CD4-positive, alpha-beta memory T cell (primary cell): ENCODE measurements at places on chromosomes 6 and 20. TPM values are rescaled to one million over a fixed set of nuclear protein-coding genes. Genes with fewer than 3 reads are reported as not detected.

GRCh38 chr6:161137320-161137719 is 136.5 kb downstream of the AGPAT4 start:
- no peaks in the 10 kb centered on the region for H3K27me3 ChIP-seq
- no peak overlapping the region for H3K27ac ChIP-seq
- no peak overlapping the region for H3K4me3 ChIP-seq
- DNase-seq: no peak
- no peaks in the 10 kb centered on the region for H3K36me3 ChIP-seq

The RIPOR2 gene
- polyA plus RNA-seq: 458 TPM

- no peak overlapping the region for H3K4me3 ChIP-seq
- H3K27me3 ChIP-seq: no peaks in the 10 kb centered on the region
- DNase-seq: no peak
- H3K36me3 ChIP-seq: peaks cover 14% of the 10 kb centered on the region
Observed at GRCh38 chr6:130045622-130046021, 27.2 kb downstream of the L3MBTL3 start.

The ADGB gene
- not detected for polyA plus RNA-seq

- H3K27ac ChIP-seq: no peak overlapping the region
- H3K4me3 ChIP-seq: no peak overlapping the region
- no peak for DNase-seq
- no peaks in the 10 kb centered on the region for H3K36me3 ChIP-seq
Observed at GRCh38 chr6:7505189-7505699, 36.2 kb upstream of the DSP start.

DNA sequence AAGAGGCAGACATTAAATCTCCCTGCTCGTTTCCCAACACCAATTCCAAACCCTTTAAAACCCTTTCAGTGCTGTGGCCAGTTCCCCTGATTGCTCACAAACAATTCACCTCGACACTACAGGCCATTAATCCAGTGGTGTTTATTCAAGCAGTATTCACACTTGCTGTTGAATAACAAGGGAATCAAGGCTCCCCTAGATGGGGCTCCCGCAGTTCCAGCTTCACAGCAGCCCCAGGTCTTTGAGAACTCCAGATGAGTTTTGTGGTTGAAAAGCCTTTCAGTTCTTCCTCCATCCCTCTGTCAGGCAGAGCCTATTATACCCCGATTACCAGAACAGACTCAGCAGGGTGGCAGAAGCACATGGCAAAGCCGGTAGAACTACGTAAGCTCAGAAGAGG is 36.2 kb downstream of the JAG1 start:
- H3K27ac ChIP-seq: no peak overlapping the region
- no peaks in the 10 kb centered on the region for H3K4me1 ChIP-seq
- H3K4me3 ChIP-seq: no peak overlapping the region

- H3K27ac ChIP-seq: no peak overlapping the region
- H3K36me3 ChIP-seq: peaks cover 6% of the 10 kb centered on the region
- no peaks in the 10 kb centered on the region for H3K4me1 ChIP-seq
- no peaks in the 10 kb centered on the region for H3K27me3 ChIP-seq
Observed at GRCh38 chr6:20572940-20573339, 38.7 kb downstream of the CDKAL1 start.

- DNase-seq: no peak
- H3K27ac ChIP-seq: no peak overlapping the region
- H3K36me3 ChIP-seq: no peaks in the 10 kb centered on the region
- no peaks in the 10 kb centered on the region for H3K27me3 ChIP-seq
- no peak overlapping the region for H3K4me3 ChIP-seq
- no peaks in the 10 kb centered on the region for H3K4me1 ChIP-seq
Observed at GRCh38 chr20:19709635-19710335, 48.3 kb upstream of the RIN2 start.

GRCh38 chr20:38810926-38811630 is 5.6 kb downstream of the PPP1R16B start:
- H3K36me3 ChIP-seq: peaks cover 5% of the 10 kb centered on the region
- no peak overlapping the region for H3K4me3 ChIP-seq
- H3K4me1 ChIP-seq: peaks cover 86% of the 10 kb centered on the region
- H3K27ac ChIP-seq: peak overlapping the region; percentile 0
- H3K27me3 ChIP-seq: no peaks in the 10 kb centered on the region

DNA sequence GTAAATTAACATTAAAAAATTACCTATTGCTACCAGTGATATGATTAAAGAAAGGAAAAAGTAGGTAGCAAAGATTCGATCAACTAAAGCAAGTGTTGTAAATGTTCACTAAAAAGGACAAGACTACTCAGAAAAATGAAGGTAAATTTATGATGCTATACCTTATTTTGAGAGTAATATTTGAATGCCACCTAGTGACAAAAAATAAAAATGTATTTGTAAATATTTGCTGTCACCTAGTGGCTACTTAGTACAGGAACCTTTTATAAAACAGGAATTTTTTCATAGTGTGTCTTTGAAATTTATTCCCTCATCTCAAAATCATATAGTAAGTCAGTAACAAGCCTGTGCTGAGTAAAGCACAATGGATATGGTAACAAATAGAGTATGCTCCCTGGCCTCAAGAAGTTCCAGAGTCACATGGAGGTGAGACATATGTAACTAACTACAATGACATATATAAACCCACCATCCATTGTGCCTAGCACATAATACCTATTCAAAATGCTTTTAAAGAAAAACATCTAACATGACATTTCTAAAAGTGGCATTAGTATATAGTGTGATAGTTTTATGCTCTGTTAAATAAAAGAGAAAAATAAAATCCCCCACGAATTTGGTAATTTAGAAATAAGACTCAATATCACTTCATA is 193.1 kb upstream of the SIM1 start:
- peaks cover 7% of the 10 kb centered on the region for H3K36me3 ChIP-seq
- no peaks in the 10 kb centered on the region for H3K4me1 ChIP-seq
- H3K27ac ChIP-seq: no peak overlapping the region
- no peak for DNase-seq
- no peaks in the 10 kb centered on the region for H3K27me3 ChIP-seq
- H3K4me3 ChIP-seq: no peak overlapping the region

The MOG gene
- not detected for polyA plus RNA-seq

The SFT2D1 gene
- 70.3 TPM for polyA plus RNA-seq

The TENT5A gene
- 2.5 TPM for polyA plus RNA-seq

- H3K36me3 ChIP-seq: no peaks in the 10 kb centered on the region
- H3K4me3 ChIP-seq: no peak overlapping the region
- no peak for DNase-seq
- H3K27ac ChIP-seq: no peak overlapping the region
- H3K4me1 ChIP-seq: no peaks in the 10 kb centered on the region
Observed at GRCh38 chr20:59598625-59599310, 5.6 kb upstream of the PHACTR3 start.

- H3K27me3 ChIP-seq: no peaks in the 10 kb centered on the region
- H3K4me1 ChIP-seq: peaks cover 48% of the 10 kb centered on the region
- no peak overlapping the region for H3K4me3 ChIP-seq
Observed at GRCh38 chr6:87738000-87738399, 36.0 kb upstream of the AKIRIN2 start.

The HMGA1 gene
- 25.4 TPM for polyA plus RNA-seq

GRCh38 chr6:13741365-13741764 is 29.7 kb upstream of the RANBP9 start:
- H3K27ac ChIP-seq: no peak overlapping the region
- H3K27me3 ChIP-seq: no peaks in the 10 kb centered on the region
- H3K36me3 ChIP-seq: no peaks in the 10 kb centered on the region
- no peak overlapping the region for H3K4me3 ChIP-seq

GRCh38 chr6:149565527-149566409 is at the start of gene GINM1:
Gene GINM1, plus strand, starts transcription at chr6:149566375. Its CDS starts 40 bp downstream, at chr6:149566415.
- H3K27me3 ChIP-seq: no peaks in the 10 kb centered on the region
- DNase-seq: peak; percentile 96
- peak within 1 kb of the TSS; percentile 61 for H3K4me3 ChIP-seq
- H3K36me3 ChIP-seq: no peaks in the 10 kb centered on the region
- H3K27ac ChIP-seq: peak within 1 kb of the TSS; percentile 93
- peaks cover 25% of the 10 kb centered on the region for H3K4me1 ChIP-seq

The RAB32 gene
- not detected for polyA plus RNA-seq

GRCh38 chr6:25061289-25061936 is 125.7 kb upstream of the RIPOR2 start:
- no peak overlapping the region for H3K4me3 ChIP-seq
- H3K36me3 ChIP-seq: no peaks in the 10 kb centered on the region
- H3K4me1 ChIP-seq: peaks cover 23% of the 10 kb centered on the region
- DNase-seq: no peak
- no peak overlapping the region for H3K27ac ChIP-seq

- H3K36me3 ChIP-seq: no peaks in the 10 kb centered on the region
- no peak overlapping the region for H3K27ac ChIP-seq
- no peaks in the 10 kb centered on the region for H3K27me3 ChIP-seq
- no peak for DNase-seq
- H3K4me1 ChIP-seq: no peaks in the 10 kb centered on the region
Observed at GRCh38 chr6:101779051-101779844, 385.7 kb downstream of the GRIK2 start.

- no peaks in the 10 kb centered on the region for H3K36me3 ChIP-seq
- no peak for DNase-seq
- peak overlapping the region; percentile 33 for H3K27ac ChIP-seq
- H3K4me3 ChIP-seq: no peak overlapping the region
- H3K27me3 ChIP-seq: no peaks in the 10 kb centered on the region
- H3K4me1 ChIP-seq: peaks cover 83% of the 10 kb centered on the region
Observed at GRCh38 chr20:48776306-48776705, 51.5 kb downstream of the PREX1 start.

The LST1 gene
- polyA plus RNA-seq: 34.8 TPM

DNA sequence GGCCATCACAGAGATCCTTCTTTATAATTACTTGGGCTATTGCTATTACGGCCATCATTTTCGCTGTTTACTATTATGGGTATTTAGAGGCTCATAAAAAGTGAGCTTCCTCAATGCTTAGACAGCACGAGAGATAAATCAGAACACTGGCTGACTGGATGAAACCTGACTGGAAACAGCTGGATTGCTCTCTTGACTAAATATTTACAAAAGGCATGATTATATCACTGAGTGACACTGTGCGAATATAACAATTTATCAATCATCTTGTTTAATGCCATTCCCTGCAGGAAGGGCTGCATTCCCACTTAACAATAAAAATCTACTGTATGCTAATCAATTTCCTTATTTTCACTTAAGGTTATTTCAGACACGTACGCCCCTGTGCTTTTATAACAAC is 260.1 kb upstream of the ARID1B start:
- no peak overlapping the region for H3K27ac ChIP-seq
- H3K4me3 ChIP-seq: no peak overlapping the region
- H3K27me3 ChIP-seq: no peaks in the 10 kb centered on the region
- H3K36me3 ChIP-seq: no peaks in the 10 kb centered on the region
- H3K4me1 ChIP-seq: no peaks in the 10 kb centered on the region
- no peak for DNase-seq

The BANF2 gene
- polyA plus RNA-seq: not detected

- H3K36me3 ChIP-seq: no peaks in the 10 kb centered on the region
- no peaks in the 10 kb centered on the region for H3K4me1 ChIP-seq
- DNase-seq: no peak
- H3K27ac ChIP-seq: no peak overlapping the region
- H3K4me3 ChIP-seq: no peak overlapping the region
Observed at GRCh38 chr6:37062424-37062823, 57.0 kb downstream of the FGD2 start.

DNA sequence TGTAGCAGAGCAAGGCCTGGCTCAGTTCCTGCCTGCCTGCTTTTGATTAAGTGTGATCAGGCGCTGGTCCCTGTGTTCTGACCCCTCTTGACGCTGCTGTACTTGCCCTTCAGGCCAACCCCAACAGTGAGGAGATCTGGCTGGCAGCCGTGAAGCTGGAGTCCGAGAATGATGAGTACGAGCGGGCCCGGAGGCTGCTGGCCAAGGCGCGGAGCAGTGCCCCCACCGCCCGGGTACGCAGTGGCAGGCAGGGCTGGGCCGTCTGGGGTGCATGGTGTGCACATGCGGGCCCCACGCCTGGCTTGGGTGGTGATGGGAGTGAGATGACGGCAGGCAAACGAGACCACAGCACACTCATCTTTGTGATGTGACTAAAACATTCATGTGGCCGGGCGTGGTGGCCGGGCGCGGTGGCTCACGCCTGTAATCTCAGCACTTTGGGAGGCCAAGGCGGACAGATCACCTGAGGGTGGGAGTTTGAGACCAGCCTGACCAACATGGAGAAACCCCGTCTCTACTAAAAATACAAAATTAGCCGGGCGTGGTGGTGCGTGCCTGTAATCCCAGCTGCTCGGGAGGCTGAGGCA is 10.1 kb upstream of the C20orf204 start:
- H3K27ac ChIP-seq: no peak overlapping the region
- H3K4me1 ChIP-seq: no peaks in the 10 kb centered on the region
- no peak for DNase-seq
- no peaks in the 10 kb centered on the region for H3K27me3 ChIP-seq
- H3K4me3 ChIP-seq: no peak overlapping the region
- H3K36me3 ChIP-seq: peaks cover 87% of the 10 kb centered on the region

The IL17A gene
- polyA plus RNA-seq: 0.16 TPM

DNA sequence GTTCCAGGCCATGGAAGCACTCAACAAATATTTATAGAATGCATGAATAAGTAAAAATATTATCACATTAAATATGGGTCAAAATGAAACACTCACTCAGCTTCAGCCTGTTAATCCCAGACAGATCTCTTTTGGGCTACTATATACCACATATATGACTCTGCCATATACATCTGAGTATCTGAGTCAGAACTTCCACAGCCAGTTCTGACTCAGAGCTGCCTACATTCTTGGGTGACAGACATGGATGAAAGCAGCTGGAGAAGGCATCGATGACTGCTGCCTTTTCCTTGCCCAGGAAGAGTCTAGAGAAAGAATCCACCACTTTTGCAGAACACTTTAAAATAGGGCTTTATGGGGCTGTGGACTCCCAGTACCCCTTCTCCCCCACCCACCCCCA is 11.5 kb upstream of the PDYN start:
- no peak overlapping the region for H3K27ac ChIP-seq
- H3K36me3 ChIP-seq: no peaks in the 10 kb centered on the region
- peaks cover 4% of the 10 kb centered on the region for H3K27me3 ChIP-seq
- DNase-seq: no peak

The CD40 gene
- 3.1 TPM for polyA plus RNA-seq

DNA sequence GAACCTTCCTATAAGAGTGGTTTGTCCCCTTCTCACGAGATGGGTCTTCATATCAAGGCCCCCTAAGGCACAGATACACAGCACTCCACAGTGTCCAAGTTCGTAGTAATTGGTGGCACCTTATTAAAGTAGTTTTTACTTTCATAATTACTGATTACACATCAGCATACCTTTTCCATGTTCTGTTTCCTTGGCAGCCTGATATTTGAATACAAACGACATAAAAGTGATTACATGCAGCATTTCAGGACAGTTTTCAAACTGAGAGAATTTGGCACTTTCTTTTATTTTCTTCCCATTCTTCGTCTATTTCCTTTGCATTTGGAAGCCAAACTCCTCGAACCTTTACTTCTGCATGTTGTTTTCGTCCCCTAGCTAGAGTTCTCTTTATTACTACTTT is 139.7 kb downstream of the MTHFD1L start:
- no peaks in the 10 kb centered on the region for H3K36me3 ChIP-seq
- peaks cover 5% of the 10 kb centered on the region for H3K4me1 ChIP-seq
- no peak overlapping the region for H3K4me3 ChIP-seq
- no peaks in the 10 kb centered on the region for H3K27me3 ChIP-seq

The C6orf58 gene
- not detected for polyA plus RNA-seq

The MOXD1 gene
- polyA plus RNA-seq: not detected

The CALHM5 gene
- polyA plus RNA-seq: not detected

DNA sequence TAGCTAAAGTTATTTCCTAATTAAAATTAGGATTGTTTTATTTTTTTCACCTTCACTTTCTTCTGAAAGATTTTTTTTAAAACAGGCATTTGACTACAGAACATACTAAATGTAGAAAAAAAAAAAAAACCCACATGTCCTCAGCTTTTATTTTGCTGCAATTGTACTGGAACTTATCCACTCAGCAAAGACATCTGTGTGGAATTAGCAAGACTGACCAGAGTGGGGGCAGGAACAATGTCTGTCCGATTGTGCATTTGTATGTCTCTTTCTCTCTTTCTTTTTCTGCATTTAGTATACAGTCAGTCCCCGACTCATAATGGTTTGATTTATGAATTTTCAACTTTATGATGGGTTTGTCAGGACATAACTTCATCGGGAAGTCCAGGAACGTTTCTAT is 77.3 kb downstream of the CHD6 start:
- DNase-seq: no peak
- H3K27me3 ChIP-seq: no peaks in the 10 kb centered on the region
- no peak overlapping the region for H3K27ac ChIP-seq
- H3K4me1 ChIP-seq: no peaks in the 10 kb centered on the region
